ENCODE measurements at places on chromosomes 3 and 15. TPM values are rescaled to one million over a fixed set of nuclear protein-coding genes. Genes with fewer than 3 reads are reported as not detected.

The CCR2 gene
- 2.2 TPM for total RNA-seq

The CSPG4 gene
- total RNA-seq, result not detected

The SLC27A2 gene
- total RNA-seq, result 22.5 TPM

The GXYLT2 gene
- total RNA-seq, result not detected
